ENCODE measurements at places on chromosomes 6 and 20. TPM values are rescaled to one million over a fixed set of nuclear protein-coding genes. Genes with fewer than 3 reads are reported as not detected.

DNA sequence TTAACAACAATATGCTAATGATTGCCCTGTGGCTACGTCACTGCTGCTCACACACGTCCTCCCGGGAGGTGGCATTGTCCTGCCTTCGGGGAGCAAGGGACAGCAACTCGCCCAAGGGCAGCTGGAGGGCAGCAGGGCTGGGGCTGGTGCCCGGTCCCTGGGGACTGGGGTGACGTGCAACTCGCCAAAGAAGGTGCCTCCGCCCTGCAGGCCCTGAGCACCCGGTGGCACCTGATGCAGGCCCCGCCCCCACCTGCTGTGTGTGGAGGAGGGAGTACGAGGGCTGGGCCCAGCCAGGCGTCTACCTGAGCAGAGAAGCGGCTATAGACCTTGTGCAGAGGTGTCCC lies 64.8 kb upstream of the SLCO4A1 start:
- peaks cover 3% of the 10 kb centered on the region for H3K36me3 ChIP-seq
- no peaks in the 10 kb centered on the region for H3K4me1 ChIP-seq
- DNase-seq: no peak

DNA sequence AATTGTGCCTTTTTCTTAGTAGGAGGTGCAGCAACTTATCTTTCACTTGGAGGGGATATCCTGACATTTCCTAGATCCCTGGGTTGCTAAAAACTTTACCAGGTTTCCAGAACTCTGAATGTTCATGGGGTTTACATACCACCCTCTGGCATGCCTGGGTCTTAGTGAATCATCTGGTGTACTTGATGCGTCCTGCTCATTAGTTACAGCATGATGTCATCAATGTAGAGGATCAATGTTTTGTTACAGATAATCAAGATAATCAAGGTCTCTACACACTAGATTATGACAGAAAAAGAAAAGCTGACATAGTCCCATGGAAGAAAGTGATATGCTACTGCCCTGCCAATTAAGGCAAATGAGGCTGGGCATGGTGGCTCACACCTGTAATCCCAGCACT lies 27.0 kb downstream of the FITM2 start:
- H3K36me3 ChIP-seq: no peaks in the 10 kb centered on the region
- H3K27me3 ChIP-seq: no peaks in the 10 kb centered on the region
- no peak overlapping the region for H3K4me3 ChIP-seq
- no peak for DNase-seq

The PTCRA gene
- not detected for total RNA-seq

DNA sequence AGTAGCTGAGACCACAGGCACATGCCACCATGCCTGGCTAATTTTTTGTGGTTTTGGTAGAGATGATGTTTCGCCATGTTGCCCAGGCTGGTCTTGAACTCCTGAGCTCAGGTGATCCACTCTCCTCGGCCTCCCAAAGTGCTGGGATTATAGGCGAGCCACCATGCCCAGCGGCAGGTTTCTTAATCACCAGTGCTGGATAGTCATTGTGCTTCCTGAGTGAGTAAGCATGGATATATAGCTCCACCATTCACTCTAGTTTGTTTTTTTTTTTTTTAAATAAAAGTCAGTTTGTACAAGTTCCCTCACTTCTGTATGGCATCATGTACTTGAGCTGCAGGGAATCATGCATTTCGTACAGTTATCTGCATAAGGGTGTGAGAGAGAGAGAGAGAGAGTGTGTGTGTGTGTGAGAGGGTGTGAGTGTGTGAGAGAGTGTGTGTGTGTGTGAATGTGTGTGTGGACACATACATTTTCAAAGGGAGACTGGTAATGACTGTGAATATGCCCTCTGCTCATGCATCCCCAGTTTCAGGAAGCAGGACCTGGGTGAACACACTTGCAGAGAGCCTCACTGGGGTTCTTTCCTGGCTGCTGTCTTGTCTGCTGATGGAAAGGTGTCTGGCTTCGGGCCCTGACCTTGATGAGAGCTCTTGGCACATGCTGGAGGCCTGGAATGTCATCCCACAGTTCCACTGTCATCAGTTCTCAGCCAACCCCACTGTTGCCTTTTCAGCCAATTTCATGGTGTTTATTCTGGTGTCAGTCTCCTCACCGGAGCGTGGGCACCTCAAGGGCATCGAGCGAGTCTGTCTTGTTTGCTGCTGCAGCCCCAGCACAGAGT lies 65.0 kb upstream of the XRN2 start:
- no peak for DNase-seq
- no peaks in the 10 kb centered on the region for H3K27me3 ChIP-seq
- H3K4me3 ChIP-seq: no peak overlapping the region
- no peaks in the 10 kb centered on the region for H3K36me3 ChIP-seq
- no peaks in the 10 kb centered on the region for H3K4me1 ChIP-seq

GRCh38 chr6:168152306-168152963 lies 73.4 kb upstream of the FRMD1 start:
- H3K27ac ChIP-seq: no peak overlapping the region
- H3K4me3 ChIP-seq: no peak overlapping the region
- H3K36me3 ChIP-seq: no peaks in the 10 kb centered on the region
- H3K4me1 ChIP-seq: peaks cover 2% of the 10 kb centered on the region
